ENCODE measurements at places on chromosomes 2 and 18. TPM values are rescaled to one million over a fixed set of nuclear protein-coding genes. Genes with fewer than 3 reads are reported as not detected.

- no peak for DNase-seq
Observed at GRCh38 chr2:10368491-10369231, 66.0 kb downstream of the HPCAL1 start.

The EVA1A gene
- polyA plus RNA-seq = 29.7 TPM

DNA sequence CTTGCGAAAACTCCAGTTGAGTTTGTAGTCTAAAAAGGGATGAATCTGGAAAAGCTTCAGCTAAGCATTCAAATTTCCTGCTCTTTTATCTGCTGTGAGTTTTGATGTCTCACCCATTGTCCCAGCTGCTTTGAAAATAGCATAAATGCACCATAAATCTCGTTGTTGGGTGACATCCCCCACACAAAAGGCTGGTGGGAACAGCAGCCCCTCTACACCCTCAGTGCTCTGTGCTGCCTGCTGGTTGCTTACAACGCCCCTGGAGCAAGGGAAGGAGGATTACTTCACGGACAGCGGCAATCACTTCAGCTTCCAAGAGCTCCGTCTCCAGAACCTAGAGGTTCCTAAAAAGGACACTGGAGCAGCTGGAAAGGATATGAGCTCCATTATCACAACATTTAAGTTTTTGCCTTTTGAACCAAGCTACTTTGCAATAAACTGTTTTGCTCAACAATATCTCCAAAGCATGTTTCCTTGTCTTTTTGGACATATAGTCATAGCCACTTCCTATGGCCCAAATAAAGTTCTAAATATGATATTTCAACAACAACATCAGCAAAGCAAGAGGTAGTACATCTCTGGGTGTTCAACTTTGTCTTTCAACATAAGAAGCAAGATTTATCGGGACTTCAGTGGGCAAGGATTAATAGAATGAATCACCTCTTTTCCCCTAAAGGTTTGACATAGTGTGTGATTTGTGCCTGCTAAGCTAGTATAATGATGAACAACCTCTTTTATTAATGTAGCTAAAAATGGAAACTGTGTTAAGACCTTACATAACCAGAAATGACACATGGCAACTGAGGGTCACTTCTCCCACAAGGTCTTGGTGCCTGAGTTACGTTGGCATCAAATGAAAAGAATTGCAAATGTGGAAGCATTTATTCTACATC, 413.5 kb downstream of the TXNL1 start:
- DNase-seq = no peak

The SERPINB4 gene
- polyA plus RNA-seq = not detected

DNA sequence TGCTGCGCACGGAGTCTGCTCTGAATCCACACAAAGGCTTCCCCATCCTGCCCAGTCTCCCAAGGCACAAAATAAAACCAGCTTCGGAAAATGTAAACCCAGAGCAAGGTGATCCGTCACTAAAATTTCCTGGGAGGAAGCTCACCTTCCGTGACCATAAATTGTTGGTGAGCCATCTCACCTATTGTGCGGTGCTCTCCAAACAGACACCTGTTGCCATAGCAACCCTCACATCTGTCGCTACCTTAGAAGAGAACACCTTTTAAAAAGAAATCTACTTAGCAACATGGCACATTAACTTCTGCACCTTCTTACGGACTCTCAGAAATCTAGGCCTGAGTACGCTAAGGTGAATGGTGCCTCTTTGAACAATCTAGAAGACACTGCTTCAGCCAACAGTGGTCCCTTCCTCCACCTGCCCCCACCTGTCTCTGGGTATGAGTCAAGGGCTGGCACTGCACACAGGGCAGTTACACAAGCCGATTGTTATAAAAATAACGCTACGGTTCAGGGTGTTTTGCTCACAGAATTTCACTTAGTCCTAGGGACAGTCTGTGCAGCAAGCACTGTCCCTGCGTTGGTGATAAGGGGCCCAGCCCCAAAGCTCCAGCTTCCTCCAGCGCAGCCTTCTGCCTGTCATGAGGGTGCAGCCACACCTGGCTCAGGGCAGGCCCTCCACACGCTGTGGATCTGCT, 114.9 kb upstream of the ID2 start:
- DNase-seq = no peak

The SCN9A gene
- 12.7 TPM for polyA plus RNA-seq

The CYBRD1 gene
- 86.0 TPM for polyA plus RNA-seq

DNA sequence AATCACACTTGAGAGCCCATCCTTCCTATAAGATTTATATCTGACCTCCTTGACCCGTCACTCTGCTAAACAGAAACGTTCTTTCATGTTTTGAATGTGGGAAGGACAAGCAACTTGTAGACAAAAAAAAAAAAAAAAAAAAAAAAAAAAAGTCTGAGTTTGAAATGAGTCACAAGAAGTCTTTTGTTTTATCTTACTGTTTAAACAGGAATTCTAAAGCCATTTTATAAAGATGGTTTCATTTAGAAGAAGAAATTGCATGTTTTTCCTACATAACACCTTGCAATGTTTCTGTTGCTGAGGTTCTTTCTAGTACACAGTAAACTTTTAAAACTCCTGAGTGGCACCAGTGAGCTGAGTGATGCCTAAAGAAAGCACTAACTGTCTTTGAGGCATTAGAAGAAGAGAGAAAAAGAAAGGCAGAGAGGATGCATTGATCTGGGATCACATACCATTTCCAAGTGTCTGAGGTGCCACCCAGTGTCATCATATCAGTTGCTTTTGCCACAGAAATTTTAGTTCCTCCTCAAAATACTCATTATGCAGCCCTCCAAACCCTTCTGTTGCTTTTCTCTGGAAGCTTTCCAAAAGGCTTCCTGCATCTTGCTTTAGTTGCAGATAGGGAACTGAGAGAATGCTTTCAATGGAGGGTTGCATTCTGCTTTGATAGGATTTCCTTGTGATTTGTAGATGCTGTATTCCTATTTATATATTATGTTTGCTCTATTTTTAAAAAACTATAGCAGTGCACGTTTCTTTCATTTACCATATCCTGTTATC, 69.1 kb downstream of the ACVR2A start:
- DNase-seq = no peak

GRCh38 chr18:21598726-21599584, 1.5 kb downstream of the ESCO1 start:
- no peak for DNase-seq

- DNase-seq = no peak
Observed at GRCh38 chr18:11719621-11720020, 30.6 kb downstream of the GNAL start.

DNA sequence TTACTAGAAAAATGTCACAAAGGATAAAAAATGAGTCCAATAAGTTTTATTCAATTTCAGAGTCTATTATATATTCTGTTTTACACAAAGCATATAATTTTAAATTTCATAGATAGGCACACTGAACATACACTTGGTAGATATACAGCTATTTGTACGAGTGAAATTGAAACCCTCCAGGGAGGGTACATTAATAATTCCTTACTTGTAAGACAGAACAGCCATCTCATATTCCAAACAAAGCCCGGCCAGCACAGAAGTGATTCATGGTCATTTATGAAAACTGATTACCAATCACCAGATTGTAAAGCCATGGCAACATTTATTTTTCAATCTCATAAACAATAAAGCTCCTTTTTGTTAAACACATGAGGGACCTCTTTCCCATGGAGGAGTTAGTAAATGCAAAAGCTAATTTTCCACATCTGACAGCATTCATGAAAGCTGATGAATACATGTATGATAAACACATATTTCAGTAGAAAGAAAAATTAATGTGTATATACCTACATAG, 190.6 kb downstream of the TDRD15 start:
- DNase-seq = no peak

DNA sequence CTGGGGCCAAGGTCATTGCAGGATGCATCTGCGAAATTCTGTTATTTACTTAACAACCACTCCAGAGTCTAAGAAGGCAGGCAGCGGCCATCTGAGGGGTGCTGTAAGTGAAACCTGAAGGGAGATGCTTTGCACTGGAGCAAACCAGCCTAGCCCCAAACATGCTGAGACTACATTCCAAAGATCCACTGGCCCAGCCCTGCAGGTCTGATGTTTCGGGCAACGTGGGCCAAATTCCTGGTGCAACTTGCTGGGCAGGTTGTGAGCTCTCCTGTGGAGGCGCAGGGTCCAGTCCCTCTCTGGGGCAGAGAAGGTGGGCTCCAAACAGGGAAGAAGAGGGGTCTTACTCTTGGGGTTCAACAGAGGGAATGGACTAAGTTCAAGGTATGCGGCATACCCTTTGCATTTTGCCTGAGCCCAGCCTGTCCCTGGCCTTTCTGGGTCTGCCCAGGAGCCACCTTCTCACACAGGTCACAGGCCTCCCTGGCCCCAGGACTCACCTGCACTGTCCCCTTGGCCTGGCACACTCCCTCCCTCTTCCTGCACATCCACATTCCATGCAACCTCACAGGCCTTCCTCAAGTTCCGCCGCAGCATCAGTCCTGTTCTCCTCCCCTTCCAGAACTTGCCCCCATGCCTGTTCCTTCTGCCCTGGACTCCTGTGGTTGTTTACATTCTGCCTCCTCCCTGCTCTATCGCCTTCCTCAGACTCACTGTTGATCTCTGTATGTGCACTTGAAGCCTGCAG, 5.1 kb upstream of the MAL start:
- DNase-seq = no peak

DNA sequence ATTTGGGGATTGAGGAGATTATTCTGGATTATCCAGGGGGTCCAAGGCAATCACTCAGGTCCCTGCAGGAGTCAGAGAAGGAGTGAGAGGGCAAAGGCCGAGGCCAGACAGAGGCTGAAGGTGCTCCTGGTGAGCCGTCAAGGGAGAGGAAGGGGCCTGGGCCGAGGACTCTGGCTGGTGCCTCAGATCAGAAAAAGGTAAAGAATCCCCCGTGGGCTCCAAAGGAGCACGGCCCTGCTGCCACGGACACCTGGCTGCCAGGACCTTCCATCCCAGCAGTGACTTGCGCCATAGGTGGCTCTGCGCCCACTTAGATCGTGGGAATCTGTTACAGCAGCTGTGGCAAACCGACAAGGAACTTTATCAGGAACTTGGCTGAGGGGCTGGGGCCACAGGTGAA, 374.8 kb upstream of the MYT1L start:
- no peak for DNase-seq

The TUBA4B gene
- 4.0 TPM for polyA plus RNA-seq

DNA sequence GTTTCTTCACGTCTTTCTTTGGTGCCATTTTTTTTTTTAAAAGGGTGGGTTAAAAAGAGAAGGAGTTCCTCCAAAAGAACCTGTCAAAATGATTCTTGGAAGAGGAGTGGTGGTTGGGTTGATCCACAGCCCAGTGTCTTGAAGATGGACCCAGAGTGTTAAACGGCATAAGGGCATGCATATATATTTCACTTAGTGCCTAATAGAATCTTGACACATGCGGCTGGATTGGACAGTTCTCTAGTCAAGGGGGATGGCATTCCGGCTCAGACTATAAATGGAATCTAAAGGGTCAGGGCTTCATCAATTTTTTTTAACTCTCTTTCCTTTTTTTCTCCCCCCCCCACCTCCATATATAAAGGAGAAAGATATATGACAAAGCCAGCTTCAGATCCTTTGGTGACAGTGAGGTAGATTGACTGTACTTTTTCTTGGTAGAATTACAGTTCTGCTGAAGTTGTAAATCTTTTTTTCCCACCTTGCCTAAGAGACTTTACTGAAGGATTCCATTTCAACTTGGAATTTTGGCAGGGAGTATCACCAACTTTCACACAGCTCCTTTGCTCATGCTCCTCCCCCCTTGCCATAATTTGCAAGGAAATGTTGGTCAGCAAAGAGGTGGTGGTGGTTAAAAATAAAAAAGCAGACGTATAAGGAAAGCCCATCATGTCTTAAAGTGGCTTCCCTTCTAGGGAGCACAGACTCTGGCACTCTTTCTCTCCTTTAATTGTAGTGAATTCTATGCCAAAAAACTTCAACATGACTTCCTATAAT, at the start of gene MYL1:
TSS of gene MYL1 (minus strand) at position 160 of the 774 bp plus-strand sequence. CDS start at position 28, 132 bp downstream.
- no peak for DNase-seq

GRCh38 chr2:32773448-32773808, 145.6 kb downstream of the TTC27 start:
- no peak for DNase-seq

DNA sequence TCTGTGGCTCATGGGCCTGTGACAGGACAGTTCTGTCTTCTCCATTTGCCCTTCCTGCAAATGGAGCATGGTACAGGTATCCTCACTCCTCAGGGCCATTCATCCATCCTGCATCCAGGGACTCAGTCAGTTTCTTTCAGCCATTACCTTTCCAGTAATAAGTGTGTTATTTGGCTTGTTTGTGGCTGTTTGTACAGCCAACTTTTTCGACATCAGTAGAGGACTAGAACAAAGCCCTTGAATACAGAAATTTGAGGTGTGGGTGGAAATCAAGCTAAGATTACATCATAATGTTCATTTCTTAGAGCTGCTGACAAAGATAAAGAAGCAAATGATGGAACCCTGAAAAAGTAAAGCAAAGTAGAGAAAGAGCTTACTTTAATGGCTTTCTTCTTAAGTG, 290.4 kb downstream of the PTPRM start:
- no peak for DNase-seq

The ASPRV1 gene
- polyA plus RNA-seq = 2.9 TPM

The NOL4 gene
- polyA plus RNA-seq = 1.9 TPM

The IHH gene
- 1.7 TPM for polyA plus RNA-seq

DNA sequence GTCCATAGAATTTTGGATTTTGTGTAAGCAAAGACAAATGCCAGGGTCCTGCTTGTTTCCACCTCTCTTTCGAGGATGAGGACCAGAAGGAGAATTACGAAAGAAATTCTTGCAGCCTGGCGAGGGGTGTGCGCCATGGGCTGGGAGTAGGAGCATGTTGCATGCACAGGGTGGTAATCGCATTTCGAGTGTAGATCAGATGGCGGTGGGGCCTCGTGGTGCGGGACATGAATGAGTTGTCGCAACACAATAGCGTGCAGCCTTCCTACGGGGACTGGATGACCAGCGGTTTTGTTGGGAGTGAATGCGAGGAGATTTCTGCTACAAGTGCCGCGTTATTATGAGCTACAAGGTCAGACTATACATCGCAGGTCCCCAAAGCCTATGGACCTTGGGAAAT, 4.2 kb upstream of the EN1 start:
- DNase-seq = no peak

- no peak for DNase-seq
Observed at GRCh38 chr2:186827862-186828492, 21.0 kb downstream of the ZSWIM2 start.

The ZSWIM2 gene
- polyA plus RNA-seq = not detected

- no peak for DNase-seq
Observed at GRCh38 chr2:12451726-12452125, 265.0 kb upstream of the TRIB2 start.

The SLC11A1 gene
- polyA plus RNA-seq = 0.95 TPM

DNA sequence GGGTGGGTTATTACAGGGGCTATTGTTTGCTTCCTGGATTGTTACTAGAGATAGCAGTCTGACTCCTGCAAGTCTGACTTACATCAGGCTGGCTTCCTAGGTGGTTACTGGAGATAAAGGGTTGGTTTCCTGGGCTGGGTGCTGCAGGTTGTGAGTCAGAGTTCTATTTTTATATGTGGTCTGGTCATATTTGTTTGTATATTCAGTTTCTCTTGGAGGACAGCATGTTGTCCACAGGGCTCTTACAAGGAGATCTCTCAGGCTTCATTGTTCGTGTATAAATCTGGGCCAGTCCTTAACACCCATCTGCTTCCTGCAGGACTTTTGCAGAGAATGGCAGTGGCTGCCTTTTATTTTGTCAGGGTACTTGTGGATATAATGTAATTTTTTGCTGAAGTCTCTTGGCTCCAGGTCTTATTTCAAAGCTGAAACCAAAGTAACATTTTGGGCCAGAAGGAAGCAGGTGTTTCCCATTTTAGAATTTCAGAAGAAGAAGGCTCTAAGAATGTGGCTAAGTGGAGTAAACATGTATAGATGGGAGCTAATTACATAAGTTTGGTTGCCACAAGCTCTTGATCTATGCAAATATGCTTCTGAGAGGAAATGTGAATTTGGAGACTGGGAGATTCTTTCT, 65.9 kb upstream of the SLC16A14 start:
- no peak for DNase-seq

The SMCHD1 gene
- 73.2 TPM for polyA plus RNA-seq

The TMEM150A gene
- 13.1 TPM for polyA plus RNA-seq
